ENCODE measurements at places on chromosomes 4 and X.

DNA sequence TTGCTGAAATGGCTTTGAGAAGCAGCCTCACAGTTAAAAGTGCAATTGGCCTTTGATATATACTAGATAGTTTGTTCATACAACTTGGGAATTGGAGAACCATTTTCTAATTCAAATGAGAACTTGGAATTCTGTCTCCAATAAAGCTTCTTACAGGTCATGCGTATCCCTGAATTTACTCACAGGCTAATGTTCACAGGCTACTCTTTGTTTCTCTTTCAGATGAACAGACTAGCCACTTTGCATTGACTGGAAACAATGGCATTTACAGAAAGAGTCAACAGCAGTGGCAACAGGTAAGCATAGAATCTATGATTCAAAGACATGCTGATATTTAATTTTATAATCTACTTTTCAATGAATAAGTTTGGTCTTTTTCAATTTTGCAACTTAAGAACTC is 13.5 kb downstream of the AFF1 start:
- no peak for DNase-seq

GRCh38 chr4:137957806-137958205 is 284.3 kb downstream of the SLC7A11 start:
- DNase-seq: no peak

GRCh38 chr4:148445071-148445859 is 3.1 kb upstream of the NR3C2 start:
- DNase-seq: peak; percentile 33

GRCh38 chr4:28462766-28463700 is 1602.4 kb downstream of the STIM2 start:
- peak; percentile 7 for DNase-seq

GRCh38 chrX:124736553-124737270 is 390.3 kb downstream of the SH2D1A start:
- DNase-seq: no peak

DNA sequence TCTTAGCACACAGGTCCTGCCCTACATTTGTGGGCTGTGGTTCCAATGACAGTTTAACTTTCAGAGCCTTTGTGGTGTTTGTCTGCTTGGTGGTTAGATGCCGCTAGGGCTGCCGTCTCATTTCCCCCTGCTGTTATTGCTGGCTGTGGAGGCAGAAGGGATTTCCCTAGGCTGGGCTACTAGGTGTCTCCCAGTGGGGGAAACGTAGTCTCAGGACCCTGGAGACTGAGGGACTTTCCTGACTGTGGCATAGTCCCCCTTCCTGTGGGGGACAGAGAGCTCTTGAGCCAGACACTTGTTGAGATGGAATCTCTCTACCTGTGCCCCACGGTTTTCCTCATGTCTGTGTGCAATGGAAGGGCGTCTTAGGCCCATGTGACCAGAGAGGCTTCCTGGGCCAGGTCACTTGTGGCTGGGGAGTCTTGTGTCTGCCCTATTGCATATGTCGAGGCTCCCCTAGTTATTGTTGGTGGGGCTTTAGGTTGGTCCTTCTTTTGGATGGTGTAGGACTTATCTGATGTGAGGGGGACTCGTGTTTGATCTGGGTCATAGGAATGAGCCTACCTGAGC is 68.2 kb downstream of the ARHGAP10 start:
- no peak for DNase-seq

DNA sequence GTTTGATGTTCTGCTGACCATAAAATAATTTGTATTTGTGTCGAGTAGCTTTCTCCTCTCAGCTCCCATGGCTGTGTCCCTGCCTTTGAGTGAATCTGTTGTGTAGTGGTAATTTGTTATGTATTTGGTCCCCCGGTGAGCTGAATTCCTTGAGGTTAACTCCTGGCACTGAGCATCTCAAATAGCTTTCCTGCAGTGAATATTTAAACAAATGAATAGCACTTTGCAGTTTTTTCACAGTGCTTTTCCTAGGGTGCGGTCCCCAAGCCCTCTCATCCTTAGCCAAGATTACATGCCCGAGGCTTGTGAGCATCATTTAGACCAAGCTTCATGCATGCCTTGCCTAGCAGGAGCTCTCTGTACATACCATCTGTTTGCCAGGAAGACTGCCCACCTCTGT is 74.2 kb downstream of the CLDN34 start:
- no peak for DNase-seq

GRCh38 chr4:122458625-122459024 is 2.1 kb upstream of the IL2 start:
- DNase-seq: peak; percentile 73

- peak; percentile 30 for DNase-seq
Observed at GRCh38 chr4:183229397-183229796, 90.7 kb downstream of the CLDN22 start.

DNA sequence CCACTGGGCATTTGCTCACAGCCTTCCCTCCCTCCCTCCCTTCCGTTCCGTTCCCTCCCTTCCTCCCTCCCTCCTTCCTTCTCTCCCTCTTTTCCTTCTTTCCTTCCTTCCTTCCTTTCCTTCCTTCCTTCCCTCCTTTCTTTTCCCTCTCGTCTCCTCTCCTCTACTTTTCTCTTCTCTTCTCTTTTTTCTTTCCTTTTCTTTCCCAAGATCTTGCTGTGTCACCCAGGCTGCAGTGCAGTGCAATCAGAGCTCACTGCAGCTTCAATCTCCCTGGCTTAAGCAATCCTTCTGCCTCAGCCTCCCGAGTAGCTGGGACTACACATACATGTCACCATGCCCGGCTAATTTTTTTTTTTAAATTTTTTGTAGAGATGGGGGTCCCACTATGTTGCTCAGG is 26.7 kb upstream of the ING2 start:
- no peak for DNase-seq

- no peak for DNase-seq
Observed at GRCh38 chr4:150828159-150828558, 186.9 kb downstream of the LRBA start.

- DNase-seq: peak; percentile 63
Observed at GRCh38 chr4:122700178-122700725, 32.3 kb upstream of the BBS12 start.

GRCh38 chrX:49184294-49185281 is 1.6 kb downstream of the PRICKLE3 start:
- DNase-seq: peak; percentile 96

- DNase-seq: no peak
Observed at GRCh38 chr4:87033902-87034301, 99.1 kb downstream of the AFF1 start.

GRCh38 chrX:2188330-2188792 is 312.4 kb downstream of the DHRSX start:
- no peak for DNase-seq

DNA sequence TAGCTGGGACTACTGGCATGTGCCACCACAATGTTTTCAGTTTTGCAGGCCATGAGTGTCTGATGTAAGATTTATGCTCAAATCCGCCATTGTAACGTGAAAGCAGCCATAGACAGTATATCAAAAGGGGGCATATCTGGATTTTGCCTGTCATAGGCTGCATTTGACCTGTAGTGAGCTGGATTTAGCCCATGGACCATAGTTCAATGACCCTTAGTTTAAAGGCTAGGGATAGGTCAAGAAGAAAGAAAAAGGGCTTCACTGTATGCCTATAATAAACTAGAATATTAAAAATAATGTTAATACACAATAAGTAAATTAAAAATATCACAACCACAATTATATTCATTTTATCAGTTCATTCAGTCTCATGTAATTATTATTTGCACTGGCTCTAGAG is 181.8 kb downstream of the STIM2 start:
- DNase-seq: no peak

- peak; percentile 65 for DNase-seq
Observed at GRCh38 chr4:31045724-31046318, 325.7 kb downstream of the PCDH7 start.

DNA sequence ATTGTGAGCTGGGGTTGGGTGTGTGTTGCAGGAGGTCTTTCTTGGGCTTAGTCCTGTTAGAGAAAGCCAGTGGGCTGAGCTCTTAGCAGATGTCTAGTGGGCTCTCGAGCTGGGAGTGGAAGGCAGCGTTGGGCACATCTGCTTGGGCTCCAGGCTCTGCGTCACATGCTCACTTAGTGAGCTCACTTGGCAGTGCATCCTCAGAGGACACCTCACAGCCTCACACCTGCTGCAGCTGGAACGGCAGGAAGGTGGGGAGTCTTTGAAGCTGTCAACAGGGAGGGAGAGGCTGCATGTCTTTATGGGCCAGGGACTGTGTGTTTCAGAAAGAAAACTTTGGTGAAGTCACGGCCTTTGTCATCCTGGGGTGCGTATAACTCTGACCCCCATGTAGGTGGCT is 82.2 kb downstream of the PSAPL1 start:
- no peak for DNase-seq

DNA sequence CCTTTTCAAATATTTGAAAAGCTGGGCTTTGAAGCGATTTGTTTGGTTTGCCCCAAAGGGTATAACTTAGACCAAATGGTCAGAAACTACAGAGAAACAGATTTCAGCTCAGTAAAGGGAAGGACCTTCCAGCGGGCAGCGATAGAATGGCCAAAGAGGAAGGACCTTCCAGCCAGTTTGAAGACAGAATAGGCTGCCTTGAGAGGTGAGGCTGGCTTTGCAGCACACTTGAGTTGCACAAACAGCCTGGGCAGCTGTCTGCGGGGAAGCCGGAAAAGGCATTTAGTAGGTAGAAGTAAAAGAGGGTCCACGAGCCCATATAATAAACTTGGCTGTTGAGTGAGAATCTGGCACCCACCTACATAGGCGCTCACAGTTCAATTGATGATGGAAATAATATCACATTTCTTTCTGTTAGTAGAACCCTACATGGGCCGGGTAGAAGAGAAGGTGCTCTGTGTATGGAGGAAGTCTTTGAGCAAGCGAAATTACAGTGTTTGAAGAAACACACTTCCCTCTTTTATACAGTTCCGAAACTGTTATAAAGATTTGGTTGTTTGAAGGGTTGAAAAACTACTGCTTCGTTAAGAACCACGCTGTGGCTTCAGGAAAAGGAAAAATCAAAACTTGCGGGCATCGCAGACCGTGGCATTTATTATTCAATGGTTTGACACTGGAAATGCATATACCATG is 75.0 kb upstream of the SORBS2 start:
- no peak for DNase-seq

DNA sequence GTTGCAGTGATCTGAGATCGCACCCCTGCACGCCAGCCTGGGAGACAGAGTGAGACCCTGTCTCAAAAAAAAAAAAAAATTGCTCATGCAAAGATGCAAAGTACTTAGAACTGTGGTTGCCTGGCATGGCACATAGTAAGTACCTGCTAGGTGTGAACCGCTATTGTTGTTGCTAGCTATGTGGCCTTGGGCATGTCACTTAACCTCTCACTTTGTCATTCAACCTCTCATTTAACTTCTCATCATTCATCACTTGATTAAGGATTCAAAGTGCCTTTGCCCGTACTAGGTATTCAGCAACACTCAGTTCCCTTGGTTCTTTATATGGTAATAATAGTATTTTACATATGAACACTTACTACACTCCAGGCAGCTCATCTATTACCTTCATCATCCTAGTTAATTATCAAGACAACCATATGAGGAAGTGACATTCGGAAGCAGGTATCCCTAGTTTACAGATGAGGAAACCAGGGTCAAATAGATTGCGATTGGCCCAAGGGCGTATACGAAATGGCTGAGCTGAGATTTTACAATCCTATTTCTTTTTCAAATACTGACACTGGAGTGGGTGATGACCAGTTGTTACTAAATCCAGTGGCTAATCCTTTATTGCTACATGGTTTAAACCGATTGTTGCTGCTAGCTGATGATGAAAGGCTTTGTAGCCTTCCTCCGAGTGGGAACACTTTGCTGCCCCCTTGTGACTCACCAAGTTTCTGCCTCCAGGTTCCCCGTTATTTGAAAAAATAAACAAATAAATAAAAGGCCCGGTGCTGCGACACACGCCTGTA is 28.8 kb upstream of the SOWAHD start:
- peak; percentile 74 for DNase-seq

DNA sequence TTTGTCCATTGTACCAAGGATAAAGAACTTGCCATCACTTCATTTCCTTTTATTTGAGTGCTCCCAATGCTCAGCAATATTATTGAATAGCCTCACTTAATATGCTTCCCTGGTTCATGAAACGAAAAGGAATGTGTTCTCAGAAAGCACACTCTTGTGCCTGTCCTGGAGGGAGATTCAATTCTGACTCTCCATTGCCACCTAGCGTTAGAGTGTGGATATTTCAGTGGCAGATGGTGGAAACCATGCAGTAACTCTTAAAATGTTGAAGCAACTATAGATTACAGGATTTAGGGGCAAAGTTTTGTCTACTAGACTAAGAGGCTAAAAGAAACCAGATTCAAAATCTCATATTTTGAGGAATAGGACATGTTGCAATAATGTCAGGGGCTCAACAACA is 36.0 kb downstream of the GAB3 start:
- peak; percentile 76 for DNase-seq

DNA sequence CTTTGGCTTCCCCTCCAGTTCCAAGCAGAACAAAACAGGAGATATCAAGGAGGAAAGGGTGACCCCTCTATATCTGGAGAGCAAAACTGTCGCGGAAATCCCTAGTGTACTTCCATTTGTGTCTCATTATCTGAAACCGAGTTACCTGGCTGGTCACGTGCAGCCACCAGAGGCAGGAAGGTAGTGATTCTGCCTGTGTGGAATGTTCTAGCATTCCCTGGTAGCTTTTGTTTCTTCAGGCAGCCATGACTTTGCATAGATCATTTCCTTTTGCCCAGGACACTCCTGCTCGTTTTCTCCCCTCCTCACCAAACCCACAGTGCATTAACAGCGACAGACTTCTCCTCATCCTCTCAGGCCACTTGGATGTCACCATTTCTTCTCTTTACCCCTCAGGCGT is 107.9 kb downstream of the PTTG2 start:
- DNase-seq: no peak

DNA sequence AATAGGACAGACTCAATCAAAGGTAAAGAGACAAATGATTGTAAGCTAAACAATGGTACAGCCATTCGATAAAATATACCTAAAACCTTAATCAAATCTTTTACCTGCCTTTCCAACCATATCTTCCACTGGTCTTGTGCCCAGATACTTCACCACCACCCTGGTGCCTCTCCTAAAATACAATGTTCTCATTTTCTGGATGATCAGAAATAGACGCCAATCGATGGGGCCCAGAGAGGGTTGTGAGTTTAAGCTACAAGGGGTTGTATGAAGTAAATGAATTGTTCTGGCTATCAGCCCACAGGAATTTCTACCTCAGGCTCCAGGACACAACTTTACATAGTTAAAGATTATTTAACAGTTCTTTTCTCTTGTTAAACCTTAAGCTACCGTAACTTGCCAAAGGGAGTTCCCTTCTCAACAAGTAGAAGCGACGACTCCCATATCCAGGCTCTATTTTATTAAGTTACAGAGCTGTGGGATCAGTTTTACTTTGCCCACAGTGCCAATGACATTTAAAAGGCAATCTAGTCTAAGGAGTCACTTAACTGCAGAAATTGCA is 99.1 kb downstream of the CHRNA9 start:
- no peak for DNase-seq

- peak; percentile 68 for DNase-seq
Observed at GRCh38 chrX:46547857-46548256, 2.6 kb upstream of the ZNF674 start.
